ENCODE measurements at places on chromosomes 2 and 18. TPM values are rescaled to one million over a fixed set of nuclear protein-coding genes. Genes with fewer than 3 reads are reported as not detected.

Gene ACTR3
- polyA plus RNA-seq: 134 TPM

Gene ST6GAL2
- polyA plus RNA-seq: 3.4 TPM

Gene M1AP
- not detected for polyA plus RNA-seq

Gene NTSR2
- polyA plus RNA-seq: not detected

Gene MYO5B
- not detected for polyA plus RNA-seq

Gene PTRHD1
- 44.2 TPM for polyA plus RNA-seq

Gene KIAA2012
- polyA plus RNA-seq: 0.25 TPM

Gene GREB1L
- polyA plus RNA-seq: 5.2 TPM

Gene C1GALT1C1L
- polyA plus RNA-seq: 1.2 TPM

Gene MTA3
- polyA plus RNA-seq: 39.4 TPM

Gene PSMD14
- 50.5 TPM for polyA plus RNA-seq

Gene INHBB
- 1.0 TPM for polyA plus RNA-seq

Gene GATA6
- 1.3 TPM for polyA plus RNA-seq

Gene SP140
- polyA plus RNA-seq: not detected

Gene SERPINB12
- polyA plus RNA-seq: not detected

Gene HOXD12
- not detected for polyA plus RNA-seq

Gene ACKR3
- 23.8 TPM for polyA plus RNA-seq

Gene FBXO36
- polyA plus RNA-seq: 3.5 TPM

Gene TUBA3D
- polyA plus RNA-seq: 0.11 TPM

Gene RPL31
- polyA plus RNA-seq: 3,538 TPM

Gene SIX3
- polyA plus RNA-seq: not detected

Gene GALR1
- 0.22 TPM for polyA plus RNA-seq

Gene YPEL5
- polyA plus RNA-seq: 58.9 TPM

Gene MFSD2B
- 2.0 TPM for polyA plus RNA-seq

Gene SERPINB4
- not detected for polyA plus RNA-seq

Gene ASTL
- polyA plus RNA-seq: not detected

All from muscle of arm (tissue), 14 donors.